ENCODE measurements at places on chromosomes 5 and 9.

DNA sequence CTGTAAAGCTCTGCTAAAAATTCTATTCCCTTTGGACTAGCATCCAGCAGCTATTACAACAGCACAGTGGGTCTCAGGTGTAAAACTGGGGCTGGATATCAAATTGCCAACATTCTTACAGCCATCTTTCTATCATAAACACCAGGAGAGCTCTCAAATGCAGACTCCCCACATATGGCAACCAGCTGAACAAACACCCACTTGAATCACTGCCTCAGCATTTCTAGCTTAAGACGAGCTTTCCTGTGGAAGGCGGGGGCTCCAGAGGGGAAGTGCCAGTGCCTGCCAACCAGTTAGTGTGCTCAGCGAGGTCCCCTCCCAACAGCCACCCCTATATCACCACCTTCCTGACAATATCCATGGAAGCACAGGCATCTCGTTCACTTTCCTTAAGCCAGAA, 62.2 kb downstream of the IPPK start:
- DNase-seq, result peak; percentile 92

DNA sequence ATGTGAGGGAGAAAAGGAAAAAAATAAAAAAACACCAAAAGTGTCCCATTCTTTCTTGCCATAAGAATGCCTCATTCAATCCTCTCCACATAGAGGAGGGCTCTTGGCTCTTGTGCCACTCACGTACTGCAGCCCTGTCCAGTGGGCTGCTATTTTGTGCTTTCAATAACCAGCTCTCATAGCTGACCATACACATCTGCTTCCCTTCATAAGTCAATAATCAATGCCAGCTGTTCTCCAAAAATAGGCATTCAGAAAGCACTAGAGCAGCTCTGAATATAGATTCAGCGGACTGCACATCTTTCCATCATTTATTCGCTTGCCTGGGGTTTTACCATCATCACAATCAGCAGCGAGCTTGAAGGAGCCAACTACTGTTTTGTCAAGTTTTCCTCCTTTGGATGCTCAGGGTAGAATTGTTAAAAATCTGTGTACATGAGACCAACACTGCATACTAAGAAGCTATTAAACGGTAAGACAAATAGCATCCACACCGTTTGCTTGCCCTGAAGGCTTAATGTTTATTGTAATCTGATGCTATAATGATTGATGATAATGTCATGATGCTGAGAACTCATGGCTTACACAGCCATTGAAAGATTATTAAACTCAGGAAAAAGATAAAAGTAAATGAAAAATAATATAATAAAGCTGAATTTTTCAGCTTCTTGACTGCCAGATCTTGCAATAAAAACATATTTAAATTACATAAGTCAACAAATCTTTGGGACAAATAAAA, 80.0 kb downstream of the OXCT1 start:
- peak; percentile 18 for DNase-seq

DNA sequence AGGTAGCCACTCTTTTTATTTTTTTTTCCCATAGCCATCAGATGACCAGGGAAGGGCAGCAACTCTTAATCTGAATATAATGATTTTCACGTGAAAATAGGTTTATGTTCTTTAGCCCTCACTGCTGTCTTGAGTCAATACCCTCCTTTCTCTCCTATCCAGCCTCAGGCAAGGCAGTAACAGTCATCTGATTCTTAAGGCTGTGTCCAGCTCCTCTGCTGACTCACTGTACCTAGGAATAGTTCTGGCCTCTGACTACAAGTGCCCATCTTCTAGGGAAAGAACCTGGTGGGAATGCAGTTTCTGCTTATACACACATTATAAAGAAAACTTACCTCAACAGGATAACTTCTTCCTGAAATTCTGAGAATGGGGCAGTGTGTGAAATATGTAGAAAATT, 30.7 kb downstream of the DHX29 start:
- no peak for DNase-seq

GRCh38 chr5:147046281-147046680, 167.7 kb upstream of the PPP2R2B start:
- no peak for DNase-seq

- no peak for DNase-seq
These were observed 27.2 kb downstream of the PLPP1 start for GRCh38 chr5:55507574-55507973.

DNA sequence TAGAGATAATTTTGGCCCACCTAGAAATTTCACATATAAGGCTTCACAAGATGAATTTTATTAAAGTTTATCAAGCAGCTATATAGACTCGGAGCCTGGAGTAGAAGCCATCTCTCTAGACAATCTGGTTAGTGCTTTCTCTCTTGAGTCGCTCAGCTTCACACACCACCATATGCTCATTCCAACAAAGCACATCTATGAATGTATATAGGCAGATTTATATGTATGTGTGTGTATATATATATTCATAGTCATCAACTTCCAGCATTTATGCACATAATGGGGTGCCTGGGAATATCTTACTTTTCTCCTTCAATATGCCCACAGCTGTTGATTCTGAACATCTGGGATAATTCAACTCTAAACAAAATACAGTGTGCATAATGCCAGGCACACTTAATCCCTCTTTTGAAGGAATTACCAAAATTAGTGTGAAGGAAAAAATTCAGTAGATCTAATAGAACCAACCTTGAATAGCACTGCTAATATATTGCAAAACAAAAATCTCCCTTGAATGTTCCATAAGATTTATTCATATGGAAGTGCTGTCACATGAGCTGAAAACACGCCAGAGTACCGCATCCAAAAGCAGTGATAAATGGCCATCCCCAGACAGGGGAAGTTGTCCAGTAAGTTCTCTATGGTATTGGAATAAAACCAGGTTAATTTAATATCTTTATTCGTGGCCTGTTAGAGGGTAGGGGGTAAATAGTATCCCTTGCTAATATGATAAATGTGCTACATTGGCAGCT, 56.0 kb upstream of the MOCS2 start:
- no peak for DNase-seq

DNA sequence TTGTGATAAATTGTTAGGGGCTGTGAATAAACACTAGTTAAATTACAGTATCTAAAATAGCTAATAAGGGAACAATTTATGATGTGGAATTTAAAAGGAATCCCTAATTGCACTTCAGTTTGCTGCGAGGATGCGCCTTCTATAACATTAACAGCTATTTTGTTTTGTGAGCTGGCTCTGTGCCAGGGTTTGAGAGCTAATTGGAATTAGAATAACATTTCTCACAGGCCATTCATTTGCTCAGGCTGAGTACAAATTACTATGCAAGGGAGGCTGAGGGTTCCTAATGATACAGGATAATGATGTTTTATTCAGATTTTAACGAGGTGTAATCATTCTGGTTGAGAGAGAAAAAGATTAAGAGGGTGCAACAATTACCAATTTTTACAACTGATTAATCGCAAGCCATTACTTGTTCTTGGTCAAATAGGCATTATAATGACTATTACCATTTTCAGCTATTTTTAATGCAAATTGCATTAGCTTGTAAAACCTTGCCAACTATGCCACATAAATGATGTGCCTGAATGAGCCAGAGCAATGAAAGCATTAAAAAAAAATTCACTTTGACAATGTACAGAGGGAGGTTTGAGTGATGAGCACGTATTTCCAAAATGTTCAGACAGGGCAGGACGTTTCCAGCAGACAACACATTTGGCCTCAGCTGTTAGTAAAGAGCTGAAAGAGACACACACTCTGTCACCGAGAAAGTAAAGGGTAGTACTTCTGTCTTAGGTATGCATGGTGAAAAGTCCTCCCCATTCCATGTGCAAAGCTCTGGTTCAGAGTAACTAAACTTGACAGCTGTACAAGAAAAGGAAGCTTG, 576.5 kb downstream of the TLE1 start:
- no peak for DNase-seq

GRCh38 chr9:12776513-12777055, 1.8 kb downstream of the LURAP1L start:
- no peak for DNase-seq

DNA sequence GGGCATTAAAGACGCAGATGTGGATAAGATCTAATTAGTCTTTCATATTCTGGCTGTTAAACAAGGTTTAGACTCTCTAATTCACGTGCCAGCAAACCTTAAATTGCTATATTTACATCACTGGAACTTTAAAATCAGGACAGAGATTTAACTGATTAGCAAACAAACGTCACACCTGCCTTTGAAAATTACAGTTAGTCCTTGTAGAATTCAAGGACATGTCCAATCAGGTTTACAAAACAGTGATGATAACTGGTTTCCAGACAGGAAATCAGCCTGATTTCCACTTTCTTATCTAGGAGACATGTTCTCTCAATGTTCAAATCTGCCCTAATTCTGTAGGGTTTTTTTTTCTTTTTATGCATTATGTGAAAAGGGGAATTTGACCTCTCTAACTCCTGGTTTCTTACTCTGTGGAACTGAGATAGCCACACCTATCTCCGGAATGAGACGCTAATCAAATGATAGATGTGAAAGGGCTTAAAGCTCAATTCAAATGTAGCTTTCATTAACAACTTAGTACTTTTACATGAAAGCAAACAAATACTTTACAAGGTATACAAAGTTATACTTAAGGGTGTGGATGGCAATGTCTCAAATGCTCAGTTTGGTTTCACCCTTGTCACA, 26.5 kb downstream of the SPINK5 start:
- DNase-seq, result no peak

- no peak for DNase-seq
These were observed 9.5 kb downstream of the SH3GL2 start for GRCh38 chr9:17588395-17588794.

- DNase-seq, result no peak
These were observed 10.9 kb downstream of the SH3GL2 start for GRCh38 chr9:17589771-17590170.

DNA sequence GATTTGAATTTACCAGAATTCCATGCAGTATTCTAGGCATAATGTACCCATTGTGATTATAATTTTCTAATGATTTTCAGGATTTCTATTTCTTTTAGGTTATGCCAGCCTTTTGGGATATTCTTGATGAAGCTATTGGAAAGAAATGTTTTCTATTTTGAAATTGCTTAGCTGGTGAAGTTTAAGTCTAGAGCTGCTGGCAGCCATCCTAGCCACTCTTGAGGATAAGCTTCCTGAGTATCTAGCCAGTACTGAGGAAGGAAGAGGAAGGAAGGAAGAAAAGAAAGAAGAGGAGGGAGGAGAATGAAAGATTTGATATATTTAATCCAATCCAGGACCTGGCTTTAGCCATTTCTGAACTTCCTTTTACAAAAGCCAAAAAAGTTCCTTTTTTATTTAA, 142.1 kb upstream of the DAB2 start:
- no peak for DNase-seq

DNA sequence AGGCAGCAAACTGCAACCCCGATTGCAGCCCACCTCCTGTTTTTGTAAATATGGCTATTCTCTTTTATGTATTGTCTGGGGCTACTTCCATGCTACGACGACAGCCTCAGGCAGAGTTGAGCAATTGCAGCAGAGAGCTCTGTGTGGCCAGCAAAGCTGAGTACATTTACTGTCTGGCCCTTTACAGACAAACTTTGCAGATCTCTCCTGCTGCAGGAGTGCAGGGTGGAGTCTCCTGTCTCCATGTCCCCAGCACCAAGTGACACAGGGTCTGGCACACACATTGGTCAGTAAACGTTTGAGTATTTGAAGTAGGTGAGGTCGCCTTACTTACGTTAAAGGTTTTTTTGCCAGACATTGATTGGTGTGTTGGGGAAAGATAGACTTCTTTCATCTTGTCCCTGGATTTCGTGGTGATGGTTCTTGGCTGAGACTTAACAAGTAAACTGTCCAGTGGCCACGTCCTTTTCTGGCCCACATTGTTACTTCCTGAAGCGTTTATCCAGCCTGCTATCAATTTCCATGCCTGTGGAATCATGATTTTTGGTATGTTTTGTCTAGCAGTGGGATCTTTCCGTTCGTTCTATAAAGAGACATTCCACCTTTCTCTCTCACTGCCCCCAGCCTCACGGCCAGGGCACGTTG, 27.2 kb downstream of the PRRC2B start:
- no peak for DNase-seq

DNA sequence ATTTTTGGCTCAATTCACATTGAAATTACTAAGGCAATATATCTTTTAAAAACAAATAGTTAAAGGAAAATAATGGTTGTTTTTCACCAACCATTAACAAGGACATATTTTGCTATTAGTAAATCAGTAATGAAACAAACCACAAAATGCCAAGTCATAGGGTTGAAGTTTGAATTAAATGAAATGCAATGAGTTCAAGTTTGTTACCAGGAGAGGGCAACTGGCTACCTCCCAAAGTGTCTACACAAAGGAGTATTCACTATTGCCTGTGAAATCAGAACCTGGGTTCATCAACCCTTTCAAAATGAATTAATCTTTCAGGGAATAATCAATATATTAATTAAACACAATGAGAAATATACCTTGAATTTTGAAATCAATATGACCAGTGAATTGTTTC, 138.4 kb upstream of the DMRTA1 start:
- no peak for DNase-seq

DNA sequence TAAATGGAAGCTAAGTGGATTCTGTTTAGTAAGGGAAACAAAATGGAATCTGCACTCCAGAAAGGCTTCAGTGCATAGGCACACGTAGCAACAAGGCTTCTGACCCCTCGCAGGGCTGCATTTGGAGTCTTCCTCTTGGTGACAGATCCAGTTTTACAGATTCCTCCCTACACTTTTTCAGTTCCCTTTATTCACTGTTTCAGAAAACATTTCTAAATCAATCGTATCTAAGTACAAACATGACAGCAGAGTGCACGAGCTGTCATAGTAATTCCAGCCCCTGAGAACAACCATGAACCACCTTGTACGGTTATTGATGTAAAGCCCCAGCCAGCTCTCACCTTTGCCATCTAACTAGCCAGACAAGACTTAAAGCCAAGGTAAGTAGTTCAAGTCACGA, 491.6 kb downstream of the SEMA5A start:
- no peak for DNase-seq

GRCh38 chr9:96186591-96187011, 115.4 kb downstream of the HSD17B3 start:
- DNase-seq, result no peak

- DNase-seq, result no peak
These were observed 10.1 kb downstream of the MYMK start for GRCh38 chr9:133514460-133515239.

DNA sequence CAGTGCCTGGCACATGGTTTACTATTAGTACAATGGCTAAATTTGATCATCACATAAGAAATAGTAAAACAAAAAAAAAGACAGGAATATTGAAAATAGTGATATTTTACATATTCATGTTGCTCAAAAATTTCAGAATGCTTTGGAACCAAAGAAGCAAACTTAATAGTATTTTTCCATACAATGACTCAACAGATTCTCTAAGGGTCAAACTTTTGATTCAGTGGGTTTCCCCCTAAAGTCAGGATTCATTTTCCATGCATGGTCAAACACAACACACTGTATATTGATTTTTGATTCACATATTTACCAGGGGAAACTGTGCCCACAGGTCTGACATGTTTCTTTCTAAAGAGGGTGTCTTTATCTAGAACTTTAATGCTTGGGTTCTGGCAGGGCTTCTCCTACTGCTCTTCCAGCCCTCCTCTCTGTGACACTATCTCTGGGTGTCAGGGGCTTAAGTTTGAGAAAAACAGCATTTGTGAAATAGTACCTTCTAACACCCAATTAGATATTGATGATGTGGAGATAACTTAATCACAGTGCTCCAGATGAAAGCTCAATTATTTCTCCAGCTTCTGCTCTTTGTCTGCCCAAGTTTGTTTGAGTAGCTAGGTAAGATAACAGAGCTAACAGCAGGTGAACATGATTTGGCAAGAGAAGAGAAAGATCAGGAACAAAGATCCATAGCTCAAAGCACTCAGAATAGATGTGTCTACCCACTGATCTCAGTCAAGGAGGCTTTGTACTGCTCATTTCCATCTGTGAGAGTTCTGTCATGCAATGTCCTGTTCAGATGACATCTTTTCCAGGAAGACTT, 35.5 kb upstream of the ELL2 start:
- no peak for DNase-seq

- DNase-seq, result no peak
These were observed at the start of gene GDNF for GRCh38 chr5:37839407-37840052. Gene GDNF (minus strand): TSS chr5:37840041. CDS start chr5:37834796, 5,245 bp downstream.

Data from brain pericyte (primary cell).